ENCODE measurements at places on chromosomes 1 and 21.

DNA sequence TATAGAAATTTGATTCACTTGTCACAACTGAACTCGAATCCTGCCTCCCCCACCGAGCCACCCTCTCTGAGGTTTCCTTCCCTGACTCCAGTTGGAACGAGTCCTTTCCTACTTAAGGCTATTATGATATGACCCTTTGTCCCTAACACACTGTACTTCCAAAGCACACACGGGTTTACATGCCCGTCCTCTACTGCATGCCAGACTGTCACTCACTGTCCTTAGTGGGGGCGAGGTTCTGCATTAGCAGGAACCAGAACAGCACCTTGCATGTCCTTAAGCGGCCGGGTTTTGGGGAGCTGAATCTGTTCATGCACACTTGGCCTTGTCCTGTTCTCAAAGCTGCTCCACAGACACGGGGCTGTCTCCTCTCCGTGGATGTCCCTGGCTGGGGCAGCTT is 164.6 kb upstream of the KCNJ6 start:
- DNase-seq, result no peak

DNA sequence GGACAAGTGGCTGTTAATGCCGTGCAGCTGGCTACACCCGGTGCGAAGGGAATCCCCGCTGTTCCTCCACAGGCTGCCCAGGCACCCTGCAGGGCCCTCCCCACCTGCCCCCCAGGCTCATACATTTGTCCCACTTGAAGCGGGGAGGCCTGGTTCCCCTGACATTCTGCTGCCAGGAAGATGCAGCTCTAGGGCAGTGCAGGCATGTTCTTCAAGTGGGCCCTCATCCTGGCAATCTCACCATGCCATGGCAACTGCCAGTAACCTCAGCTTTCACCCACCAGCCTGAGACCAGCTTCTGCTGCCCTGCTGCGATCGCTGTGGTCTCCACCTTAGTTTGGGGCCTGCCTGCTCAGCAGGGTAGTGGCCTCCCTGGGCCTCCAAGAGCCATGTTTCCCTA is 151.9 kb upstream of the COL6A1 start:
- DNase-seq, result peak; percentile 53

DNA sequence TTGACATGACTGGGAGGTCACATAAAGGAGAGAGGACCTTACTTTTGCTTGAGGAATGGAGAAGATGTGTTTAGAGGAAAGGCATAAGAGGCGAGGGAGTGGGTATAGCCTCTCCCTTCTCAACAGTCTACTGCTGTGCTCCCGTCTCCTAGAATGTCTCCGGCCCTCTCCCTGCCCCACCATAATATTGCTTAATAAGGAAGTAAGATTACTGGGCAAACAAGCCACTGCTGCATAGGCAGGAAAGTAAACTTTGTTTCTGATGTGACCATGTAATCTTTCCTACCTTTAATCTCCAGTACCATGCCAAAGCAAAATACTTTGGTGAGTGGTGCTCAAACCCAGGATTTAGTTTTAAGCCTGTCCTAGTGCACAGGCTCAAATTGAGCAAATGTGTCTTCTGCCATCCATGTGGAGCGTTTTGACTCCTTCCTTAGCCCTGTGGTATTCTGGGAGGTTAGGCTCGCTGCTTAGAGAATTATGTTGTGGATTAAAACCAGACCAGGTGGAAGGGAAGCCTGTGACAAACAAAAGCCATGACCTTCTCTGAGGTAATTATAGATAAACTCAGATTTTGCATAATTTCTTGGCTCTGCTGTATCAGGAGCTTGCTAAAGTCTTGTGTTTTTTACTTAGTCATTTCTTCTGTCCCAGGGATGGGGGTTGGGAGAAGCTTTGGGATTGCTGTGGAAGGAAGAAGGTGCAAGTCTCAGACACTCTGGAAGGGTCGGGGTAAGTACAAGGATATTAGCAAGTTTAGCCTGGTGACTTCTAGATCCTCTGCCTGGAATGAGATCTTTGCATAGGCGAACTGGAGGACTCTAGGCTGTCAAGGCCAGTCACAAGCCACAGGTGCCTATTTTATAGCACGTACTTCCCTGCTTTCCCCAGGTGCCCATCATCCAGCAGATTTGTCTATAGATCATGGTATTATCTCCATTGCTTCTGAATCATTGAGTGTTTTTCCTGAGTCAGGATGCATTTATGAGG is 34.5 kb upstream of the DIPK1A start:
- DNase-seq, result no peak

DNA sequence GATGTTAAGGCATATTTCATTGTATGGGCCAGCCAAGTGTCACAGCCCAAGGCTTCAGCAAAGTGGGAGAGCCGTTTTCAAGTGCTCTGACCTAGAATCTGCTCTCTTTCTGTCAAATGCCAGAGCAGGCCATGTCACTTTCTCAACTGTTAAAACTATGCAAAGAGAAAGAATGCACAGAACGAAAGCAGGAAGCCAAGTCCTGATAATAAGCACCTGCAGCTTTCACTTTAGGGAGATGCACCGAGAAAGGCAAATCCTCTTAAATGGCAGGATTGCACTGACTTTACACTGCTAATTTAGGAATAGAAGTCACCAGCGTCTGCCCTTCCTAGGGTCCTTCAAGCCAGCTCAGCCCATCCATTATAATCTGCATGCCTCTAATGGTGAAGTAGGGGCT is 49.2 kb upstream of the NTPCR start:
- DNase-seq, result no peak

- no peak for DNase-seq
These were observed 133.1 kb downstream of the TNNI3K start for GRCh38 chr1:74368335-74368734.

DNA sequence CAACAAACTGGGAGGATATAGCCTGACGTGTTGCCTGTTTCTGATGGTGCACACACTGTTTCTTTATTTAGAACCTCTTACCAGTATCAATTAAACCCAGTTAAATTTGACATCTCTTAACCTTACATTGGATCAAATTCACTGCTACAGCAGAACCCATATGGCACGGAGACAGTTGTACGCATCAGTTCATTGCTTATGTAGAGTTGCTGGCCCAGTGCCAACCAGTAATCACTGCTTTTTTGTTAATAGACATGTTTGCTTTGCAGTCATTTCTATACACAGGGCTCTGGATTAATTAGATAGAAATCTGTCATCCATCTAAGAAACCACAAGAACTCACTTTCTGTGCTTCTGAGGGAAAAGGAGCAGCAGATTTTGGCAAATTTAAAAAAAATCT is 154.0 kb downstream of the RWDD3 start:
- no peak for DNase-seq

GRCh38 chr1:32886004-32886827 is at the start of gene HPCA:
Gene HPCA (plus strand): TSS chr1:32886491. CDS start chr1:32888899, 2,408 bp downstream.
- DNase-seq, result no peak

- DNase-seq, result no peak
These were observed 1.7 kb upstream of the DUSP10 start for GRCh38 chr1:221743416-221744208.

- DNase-seq, result no peak
These were observed 390.7 kb downstream of the NPHP4 start for GRCh38 chr1:5601516-5601915.
